ENCODE measurements at places on chromosomes 5 and 9.

DNA sequence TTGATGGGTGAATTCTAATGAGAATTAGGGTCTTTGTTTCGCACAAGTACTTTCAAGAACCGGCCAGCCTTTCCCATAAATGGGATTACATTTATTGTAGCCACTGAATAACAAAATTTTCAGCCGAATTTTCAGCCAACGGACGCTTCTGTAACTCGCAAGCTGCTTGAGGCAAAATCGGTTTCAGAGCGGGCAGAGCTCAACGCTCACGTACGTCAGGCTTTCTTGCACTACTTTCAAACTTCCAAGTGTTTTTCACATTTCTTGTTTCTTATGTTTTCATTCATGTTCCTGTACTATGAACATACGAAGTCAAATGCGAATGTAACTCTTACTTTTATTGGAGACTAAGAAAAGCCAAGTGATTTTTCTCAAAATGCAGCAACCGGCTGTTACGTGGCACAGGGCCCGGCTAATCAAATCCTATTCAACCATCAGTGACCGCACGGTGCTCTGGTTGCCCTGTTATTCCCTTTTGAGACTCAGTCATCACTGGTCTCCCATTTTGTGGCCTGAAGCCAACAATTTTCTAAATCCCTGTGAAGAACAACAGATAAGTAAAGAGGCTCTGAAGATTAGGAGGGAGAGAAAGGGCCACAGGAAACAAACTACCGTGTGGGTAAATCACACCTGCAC lies 68.5 kb downstream of the SLC28A3 start:
- no peak for DNase-seq

- DNase-seq = peak; percentile 73
Observed at GRCh38 chr5:69334793-69335268, 2.2 kb upstream of the CCDC125 start.

DNA sequence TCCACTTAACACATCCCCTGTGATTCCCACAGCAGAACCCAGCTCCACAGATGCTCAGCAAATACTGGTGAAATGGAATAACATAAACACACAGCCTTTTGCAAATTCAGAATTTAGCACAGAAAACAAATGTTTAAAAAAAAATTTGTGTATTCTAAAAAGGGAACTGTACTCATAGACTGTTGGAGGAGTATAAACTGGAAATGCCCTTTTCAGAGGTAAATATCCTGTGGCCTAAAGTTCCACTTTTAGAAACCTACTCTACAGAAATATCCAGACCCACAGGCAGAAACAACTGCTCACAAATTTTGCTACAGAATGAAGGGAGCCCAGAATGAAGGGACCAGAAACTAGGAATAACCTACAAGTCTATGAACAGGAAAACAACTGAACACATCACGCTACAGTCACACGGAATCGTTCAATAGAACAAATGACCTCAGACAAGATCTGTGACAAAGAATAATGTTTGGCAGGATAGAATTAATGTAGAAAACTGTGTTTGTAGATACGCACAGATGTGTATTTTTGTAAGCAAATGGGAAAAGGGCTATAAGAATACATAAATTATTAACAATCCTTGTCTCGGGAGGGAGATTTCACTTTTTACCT lies 78.5 kb downstream of the SHB start:
- no peak for DNase-seq

DNA sequence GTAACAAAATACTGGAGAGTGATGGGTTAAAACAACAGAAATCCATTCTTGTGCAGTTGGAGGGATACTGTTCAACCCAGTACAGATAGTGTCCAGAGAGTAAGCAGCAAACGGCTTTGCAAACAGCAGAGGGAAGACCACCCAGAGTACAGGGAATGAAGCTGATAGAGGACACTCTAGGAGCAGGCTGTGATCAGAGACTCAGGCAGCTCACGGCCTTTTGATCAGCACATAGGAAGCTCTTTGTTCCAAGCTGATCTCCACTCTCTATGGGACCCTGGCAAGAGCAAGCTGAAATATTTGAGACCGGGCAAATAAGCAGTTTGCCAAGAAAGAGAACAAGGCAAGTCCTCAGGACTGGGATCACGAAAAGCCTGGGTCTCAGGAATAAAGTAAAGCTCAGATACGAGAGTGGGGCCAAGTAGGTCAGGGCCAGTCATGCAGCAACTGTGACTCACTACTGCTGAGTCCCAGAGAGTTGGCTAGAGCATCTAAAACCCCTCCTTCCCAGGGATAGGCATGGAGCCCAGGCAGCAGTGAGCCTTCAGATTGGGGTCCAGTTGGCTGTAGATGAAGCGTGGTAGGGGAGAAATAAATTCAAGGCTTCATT lies 52.4 kb downstream of the MELK start:
- no peak for DNase-seq

- DNase-seq = no peak
Observed at GRCh38 chr5:6576861-6577501, 55.9 kb downstream of the NSUN2 start.

- DNase-seq = no peak
Observed at GRCh38 chr5:17846496-17846895, 212.2 kb downstream of the TAF11L14 start.

- no peak for DNase-seq
Observed at GRCh38 chr9:90034071-90034470, 429.3 kb downstream of the GADD45G start.

DNA sequence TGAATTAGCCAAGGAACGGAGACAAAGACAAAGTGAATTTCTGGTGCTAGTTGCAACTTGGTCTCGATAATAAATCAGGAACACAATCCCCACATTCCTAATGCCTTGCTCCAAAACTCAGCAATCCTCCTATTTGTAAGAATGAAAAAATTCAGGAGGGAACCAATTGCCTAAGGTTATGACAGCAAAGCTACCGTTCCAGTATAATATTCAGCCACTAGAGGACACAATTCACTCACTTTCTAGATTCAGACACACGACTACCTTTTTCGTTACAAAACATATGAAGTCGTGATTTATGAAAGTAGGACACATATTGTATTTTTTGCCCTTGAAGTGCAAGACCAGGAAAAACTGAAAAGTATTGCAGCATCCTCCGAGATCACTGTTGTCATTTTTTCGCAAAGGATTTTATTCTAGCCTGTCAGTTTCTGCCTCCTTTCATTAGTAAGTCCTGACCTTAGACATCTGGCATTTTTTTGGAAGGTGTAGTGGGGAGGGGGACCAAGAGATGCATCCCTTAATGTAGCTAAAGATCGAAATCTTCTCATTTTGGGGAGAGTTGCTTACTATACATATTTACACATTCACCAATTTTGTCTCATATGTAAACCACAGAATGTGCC lies 133.1 kb downstream of the DOCK8 start:
- DNase-seq = no peak

DNA sequence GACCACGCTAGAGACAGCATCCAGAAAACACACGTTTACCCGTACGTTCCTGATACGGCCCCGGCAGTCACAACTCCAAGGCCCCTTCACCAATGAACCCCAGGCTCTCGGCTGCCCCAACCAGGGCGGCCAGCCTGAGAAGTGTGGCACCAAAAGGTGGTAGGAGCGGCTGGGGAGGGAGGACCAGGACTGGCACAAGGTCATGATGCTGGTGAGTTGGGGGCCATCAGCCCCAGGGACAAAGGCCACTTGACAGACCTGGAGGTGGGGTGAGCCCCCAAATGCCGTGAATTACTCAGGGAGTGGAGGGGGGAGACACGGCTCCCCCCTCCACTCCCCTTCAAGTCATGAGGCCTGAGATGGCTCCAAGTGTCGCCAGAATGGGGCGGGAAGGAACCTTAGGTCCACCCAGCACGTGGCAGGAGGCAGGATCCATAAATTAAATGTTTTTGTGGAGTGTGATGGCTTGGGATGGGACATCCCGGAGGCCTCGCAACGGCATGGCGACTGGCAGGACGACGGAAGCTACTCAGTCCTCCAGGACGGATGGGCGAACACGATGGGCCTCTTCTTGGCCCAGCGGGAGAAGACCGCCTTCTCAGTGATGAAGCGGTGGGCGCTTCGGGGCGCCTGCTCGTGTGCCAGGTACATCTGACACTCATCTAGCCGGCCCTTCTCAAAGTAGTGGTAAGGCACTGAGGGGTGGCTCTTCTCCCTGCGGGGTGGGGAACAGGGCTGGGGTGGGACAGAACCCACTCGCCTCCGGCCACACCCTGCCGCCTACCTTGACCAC lies 8.7 kb upstream of the ST6GALNAC6 start:
- DNase-seq = no peak

- DNase-seq = no peak
Observed at GRCh38 chr5:10704949-10705621, 55.9 kb downstream of the DAP start.

DNA sequence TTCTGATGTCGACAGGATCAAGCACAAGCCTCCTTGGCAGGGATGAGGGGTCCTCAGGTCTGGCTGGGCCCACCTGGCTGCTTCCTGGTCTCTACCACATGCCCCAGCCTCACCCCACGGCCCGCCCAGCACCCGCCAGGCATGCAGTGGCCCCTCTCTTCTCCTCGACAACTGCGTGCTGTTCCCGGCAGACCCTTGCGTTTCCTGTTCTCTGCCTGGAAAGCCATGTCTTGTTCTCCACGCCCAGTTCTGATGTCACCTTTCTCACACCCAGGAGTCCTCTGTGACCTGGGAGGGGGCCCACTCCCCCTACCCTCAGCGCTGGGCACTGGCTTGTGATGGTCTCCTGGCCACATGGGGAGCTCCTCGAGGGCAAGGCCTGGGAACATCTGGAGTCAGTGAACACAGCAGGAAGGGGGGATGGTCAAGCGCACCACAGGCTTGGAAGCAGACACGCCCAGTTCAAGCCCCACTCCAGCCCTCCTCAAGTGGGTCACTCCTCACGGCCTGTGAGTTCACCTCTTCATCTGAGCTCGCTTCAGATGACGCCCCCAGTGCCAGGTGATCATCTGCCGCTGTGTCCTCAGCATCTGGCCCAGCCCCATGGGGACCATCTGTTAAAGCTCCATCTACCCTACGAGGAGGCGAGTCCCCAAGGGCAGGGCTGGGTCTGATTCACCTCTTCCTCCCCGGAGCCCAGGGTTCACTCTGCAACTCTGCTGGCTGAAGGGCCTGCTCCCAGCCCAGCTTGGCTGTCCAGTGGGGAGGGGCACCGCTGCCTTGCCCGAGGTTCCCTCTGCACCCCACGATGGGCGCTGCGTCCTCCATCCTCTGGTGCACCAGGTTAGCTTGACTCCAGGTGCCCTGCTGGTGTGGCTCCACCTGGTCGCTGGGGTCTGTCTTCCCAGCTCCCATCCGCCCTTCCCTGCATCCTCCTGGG lies 133.2 kb upstream of the PHYKPL start:
- no peak for DNase-seq

DNA sequence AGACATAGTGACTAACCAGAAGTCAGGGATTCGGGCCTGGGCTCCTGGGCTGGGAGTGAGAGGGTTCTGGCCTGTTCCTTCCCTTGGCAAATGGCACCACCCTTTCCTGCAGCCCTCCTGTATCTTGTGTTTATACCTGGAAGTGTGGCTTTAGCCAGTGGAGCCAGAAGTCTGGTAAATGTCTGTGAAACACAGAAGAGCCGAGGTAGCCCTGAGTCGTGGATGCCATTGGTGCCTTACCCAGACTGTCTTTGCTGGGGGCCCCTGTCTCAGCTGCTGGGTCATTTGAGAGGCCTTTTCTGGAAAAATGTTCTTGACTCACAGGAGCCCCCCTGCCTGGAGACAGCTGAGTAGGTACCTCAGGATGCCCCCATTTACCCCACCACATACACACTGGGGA lies 95.7 kb upstream of the BASP1 start:
- no peak for DNase-seq

GRCh38 chr5:1445689-1446601 lies 705 bp upstream of the SLC6A3 start:
- no peak for DNase-seq

- DNase-seq = no peak
Observed at GRCh38 chr5:31587546-31587945, 51.4 kb upstream of the PDZD2 start.

DNA sequence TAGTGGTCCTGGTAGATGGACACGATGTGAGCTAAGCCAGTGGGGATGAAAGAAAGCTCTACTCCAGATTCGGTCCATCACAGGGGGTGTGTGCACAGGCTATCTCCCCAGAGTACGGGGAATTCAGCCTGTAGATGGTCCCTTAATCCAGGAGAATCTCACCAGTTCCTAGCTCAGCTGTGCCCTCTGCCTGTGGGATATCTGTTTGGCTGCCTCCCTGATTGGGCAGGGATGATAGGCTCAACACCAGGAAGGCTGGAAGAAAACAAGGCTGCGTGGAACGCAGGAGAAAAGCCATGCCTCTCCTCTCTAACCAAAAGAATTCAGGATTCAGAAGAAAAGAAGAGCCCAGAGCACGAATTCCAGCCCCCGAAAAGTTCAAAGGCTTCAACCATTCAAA lies 40.9 kb downstream of the VLDLR start:
- DNase-seq = no peak

DNA sequence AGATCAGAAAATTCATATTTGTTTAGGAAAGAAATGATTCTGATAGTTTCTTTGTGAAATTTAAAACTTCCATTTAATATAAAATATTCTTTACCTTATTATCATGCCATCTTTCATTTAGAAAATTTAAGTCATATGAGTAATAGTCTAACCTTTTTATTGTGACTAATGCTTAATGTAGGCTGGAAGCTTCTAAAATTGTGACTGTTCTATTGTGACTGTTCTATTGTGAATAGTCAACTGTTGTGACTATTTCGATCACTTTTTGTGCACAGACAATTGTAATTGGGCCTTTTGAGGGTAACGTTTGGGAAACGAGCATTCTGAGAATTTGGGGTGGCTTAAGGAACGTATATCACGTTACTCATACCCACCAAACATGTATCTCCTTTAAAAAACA lies 100.0 kb downstream of the PARP8 start:
- no peak for DNase-seq

- DNase-seq = no peak
Observed at GRCh38 chr9:88460587-88461332, 72.5 kb downstream of the SPIN1 start.

DNA sequence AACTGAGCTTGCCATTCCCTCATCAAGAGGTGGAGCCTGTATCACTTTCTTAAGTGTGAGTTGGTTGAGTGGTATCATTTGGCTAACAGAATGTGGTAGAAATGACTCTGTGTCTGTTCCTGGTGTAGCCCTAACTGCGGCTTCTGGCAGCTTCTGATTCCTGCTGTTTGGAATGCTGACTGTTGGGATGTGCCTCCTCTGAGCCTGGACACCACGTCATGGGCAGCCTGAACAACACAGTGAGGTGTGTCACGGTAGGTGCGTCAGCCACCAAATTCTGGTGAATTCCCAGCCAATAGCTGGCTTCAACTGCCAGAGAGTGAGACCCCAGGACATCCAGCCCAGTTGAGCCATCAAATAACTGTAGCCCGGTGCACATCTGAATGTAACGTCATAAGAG lies 6.1 kb upstream of the C9orf152 start:
- no peak for DNase-seq

- DNase-seq = no peak
Observed at GRCh38 chr9:38529317-38529716, 91.1 kb downstream of the ANKRD18A start.

GRCh38 chr5:152686931-152687330 lies 281.9 kb upstream of the NMUR2 start:
- DNase-seq = no peak
